ENCODE measurements at places on chromosomes 2 and 18.

- H3K27me3 ChIP-seq = no peaks in the 10 kb centered on the region
- H3K4me3 ChIP-seq = no peak overlapping the region
- no peak for DNase-seq
- H3K27ac ChIP-seq = no peak overlapping the region
Observed at GRCh38 chr2:106057206-106057605, 136.9 kb downstream of the UXS1 start.

GRCh38 chr2:235883675-235884074 lies 284.5 kb downstream of the GBX2 start:
- peaks cover 8% of the 10 kb centered on the region for H3K36me3 ChIP-seq
- DNase-seq = no peak

DNA sequence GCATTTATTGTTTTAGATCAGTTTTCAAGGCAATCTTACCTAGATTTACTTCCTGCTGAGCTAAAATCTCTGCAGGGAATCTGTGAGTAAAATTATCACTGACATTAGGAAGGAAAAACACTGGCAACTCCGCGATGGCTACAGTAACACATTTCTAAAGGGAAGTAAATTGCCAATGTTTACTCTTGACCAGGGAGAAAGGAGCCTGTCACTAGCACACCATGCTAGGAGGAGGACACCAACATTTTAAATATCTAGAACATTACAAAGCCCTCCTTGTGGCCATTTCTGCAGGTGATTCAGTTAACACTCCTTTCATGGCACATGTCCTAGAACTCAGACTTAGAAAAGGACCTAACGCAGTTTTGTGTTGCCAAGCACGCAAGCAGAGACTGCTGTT lies 58.4 kb downstream of the TCF4 start:
- no peak overlapping the region for H3K27ac ChIP-seq

DNA sequence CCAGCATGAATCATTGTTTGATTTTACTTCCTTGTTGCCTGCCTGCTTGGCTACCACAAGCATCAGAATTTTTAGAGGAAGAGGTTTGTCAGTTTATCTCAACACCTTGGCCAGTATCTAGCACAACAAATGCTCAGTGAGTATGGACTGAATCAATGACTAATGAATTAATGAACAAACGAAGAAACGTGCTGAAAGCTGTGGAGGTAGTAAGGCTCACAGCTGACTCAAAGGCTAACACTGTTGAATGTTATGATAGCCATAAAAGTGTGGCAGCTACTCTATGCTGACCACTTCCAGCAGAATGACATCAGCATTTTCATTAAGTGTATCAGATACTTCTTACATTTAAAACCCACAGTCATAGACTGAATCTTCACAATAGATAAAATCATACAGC lies 543.4 kb downstream of the IRS1 start:
- no peaks in the 10 kb centered on the region for H3K27me3 ChIP-seq
- H3K27ac ChIP-seq = no peak overlapping the region
- no peak for DNase-seq
- no peak overlapping the region for H3K4me3 ChIP-seq

DNA sequence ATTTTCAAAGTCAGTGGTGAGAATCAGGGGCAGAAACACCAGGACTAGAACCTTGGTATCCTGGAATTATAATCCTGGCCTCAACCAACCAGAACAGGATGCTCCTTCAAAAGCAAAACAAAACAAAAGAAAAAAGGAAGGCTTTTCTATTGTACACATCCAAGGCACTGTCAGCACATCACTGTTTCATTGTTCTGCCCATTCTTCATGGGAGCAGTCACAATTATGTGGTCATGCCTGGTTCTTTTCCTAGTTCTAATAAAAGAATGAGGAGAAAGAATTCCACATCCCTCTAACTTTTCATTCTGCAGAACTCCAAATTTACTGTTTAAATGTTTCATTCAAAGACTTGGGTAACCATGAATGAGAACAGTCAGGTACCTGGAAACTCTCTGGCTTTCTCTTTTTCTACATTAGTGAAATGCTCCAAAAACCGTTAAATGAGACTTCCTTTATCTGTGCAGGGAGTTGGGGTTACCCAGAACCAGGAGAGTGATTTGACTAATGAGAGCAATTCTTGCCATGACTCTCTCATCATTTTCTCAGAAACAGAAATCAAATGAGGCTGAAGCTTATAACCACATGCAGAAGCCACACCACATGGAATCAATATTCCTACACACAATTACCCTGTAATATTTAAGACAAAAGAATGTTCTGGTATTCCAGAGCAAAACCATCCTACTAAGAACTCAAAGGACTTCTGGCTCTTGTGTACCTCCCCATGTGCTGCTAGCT lies 110.9 kb upstream of the CCDC150 start:
- H3K27ac ChIP-seq = no peak overlapping the region
- H3K36me3 ChIP-seq = no peaks in the 10 kb centered on the region
- H3K4me1 ChIP-seq = no peaks in the 10 kb centered on the region

DNA sequence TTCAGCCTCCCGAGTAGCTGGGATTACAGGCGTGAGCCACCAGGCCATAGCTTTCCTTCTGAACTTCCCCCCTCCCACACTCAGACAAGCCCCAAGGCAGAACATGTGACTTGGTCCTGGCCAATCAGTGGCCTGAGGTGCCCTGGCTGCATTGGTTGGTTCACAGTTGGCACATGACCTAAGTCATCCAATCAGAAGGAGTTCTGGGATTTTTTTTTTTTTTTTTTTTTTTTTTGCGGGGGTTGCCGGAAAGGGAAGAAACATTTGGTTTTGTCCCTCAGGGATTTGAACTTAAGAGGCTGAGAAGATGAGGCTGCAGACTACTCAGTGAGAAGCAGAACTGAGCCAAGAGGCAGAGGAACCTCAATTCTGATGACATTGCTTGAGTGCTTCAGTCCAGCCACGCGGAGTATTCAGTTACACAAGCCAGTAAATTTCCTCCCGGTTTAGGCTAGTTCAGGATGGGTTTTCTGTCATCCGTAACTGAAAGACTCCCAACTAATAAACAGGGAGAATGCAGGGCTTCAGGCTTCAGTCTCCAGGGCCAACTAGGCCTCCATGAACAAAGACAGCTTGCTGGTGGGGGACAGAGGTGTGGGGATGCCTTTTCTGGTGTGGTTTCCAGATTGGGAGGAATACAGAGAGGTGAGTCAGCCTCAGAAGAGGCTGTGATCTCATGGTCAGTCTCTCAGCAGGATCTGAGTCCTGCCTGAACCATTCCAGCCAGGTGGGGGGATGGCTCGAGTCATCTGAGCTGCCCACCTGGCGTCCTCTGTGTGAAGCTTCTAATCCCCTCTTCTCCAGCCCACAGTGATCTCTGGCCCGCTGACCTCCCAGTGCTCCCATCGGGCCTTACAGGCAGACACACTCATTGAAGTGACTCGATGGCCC lies 9.2 kb downstream of the PTMA start:
- peaks cover 24% of the 10 kb centered on the region for H3K4me1 ChIP-seq
- no peaks in the 10 kb centered on the region for H3K27me3 ChIP-seq
- H3K27ac ChIP-seq = no peak overlapping the region
- peaks cover 22% of the 10 kb centered on the region for H3K36me3 ChIP-seq
- no peak for DNase-seq

- H3K27ac ChIP-seq = no peak overlapping the region
- H3K4me1 ChIP-seq = peaks cover 24% of the 10 kb centered on the region
- H3K36me3 ChIP-seq = peaks cover 31% of the 10 kb centered on the region
Observed at GRCh38 chr18:48673456-48673852, 134.6 kb downstream of the CTIF start.

- H3K4me1 ChIP-seq = no peaks in the 10 kb centered on the region
- no peak for DNase-seq
- no peak overlapping the region for H3K27ac ChIP-seq
- H3K4me3 ChIP-seq = no peak overlapping the region
Observed at GRCh38 chr18:30486856-30487255, 555.7 kb downstream of the DSC3 start.

DNA sequence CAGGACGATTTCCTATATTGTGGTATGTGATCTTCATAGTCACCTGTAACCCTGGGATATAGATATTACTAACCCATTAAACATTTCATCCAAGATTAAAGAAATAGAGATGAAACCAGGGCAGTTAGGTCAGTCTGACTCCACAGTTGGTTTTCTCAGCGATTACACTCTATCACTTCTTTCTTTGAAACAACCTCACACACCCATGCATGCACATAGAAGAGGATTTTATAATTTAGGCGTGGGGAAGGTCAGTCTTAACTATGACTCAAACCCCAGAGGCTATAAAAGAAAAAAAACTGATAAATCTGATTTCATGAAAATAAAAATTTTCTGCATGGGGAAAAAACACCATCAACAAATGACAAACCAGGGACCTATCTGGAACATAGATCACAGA lies 54.2 kb downstream of the BCL2 start:
- no peaks in the 10 kb centered on the region for H3K27me3 ChIP-seq
- no peak for DNase-seq
- H3K27ac ChIP-seq = no peak overlapping the region
- H3K4me3 ChIP-seq = no peak overlapping the region

DNA sequence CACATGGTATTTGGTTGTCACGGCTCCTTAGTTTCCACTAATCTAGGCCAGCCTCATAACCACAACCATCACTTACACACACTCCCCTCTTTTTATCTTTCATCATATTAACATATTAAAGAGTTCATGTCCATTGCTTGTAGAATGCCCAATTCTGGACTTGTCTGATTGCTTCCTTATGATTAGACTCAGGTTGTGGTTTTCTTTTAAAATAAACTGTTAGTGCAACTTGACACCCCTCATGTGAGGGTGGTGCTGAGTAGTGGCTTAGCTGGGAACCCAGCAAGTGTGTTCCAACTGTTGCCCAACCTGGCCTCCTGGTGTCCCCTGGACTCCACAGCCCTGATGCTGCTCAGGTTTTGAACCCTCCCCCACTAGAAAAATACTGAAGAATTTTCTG lies 20.1 kb upstream of the CD207 start:
- no peaks in the 10 kb centered on the region for H3K36me3 ChIP-seq
- no peak overlapping the region for H3K27ac ChIP-seq
- H3K4me3 ChIP-seq = no peak overlapping the region
- no peaks in the 10 kb centered on the region for H3K4me1 ChIP-seq

GRCh38 chr2:45291296-45291701 lies 282.0 kb upstream of the SIX2 start:
- no peaks in the 10 kb centered on the region for H3K4me1 ChIP-seq
- DNase-seq = no peak
- no peaks in the 10 kb centered on the region for H3K36me3 ChIP-seq
- no peak overlapping the region for H3K4me3 ChIP-seq

DNA sequence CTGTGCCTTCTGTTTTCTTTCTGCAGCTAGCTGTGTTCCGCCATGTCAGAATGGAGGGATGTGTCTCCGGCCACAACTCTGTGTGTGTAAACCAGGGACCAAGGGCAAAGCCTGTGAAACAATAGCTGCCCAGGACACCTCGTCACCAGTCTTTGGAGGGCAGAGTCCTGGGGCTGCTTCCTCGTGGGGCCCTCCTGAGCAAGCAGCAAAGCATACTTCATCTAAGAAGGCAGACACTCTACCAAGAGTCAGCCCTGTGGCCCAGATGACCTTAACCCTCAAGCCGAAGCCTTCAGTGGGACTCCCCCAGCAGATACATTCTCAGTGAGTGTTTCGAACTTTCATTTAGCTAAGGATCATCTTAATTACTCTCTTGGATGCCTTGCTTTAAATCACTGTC lies 74.1 kb downstream of the LTBP1 start:
- no peak for DNase-seq
- H3K4me1 ChIP-seq = no peaks in the 10 kb centered on the region
- H3K36me3 ChIP-seq = no peaks in the 10 kb centered on the region
- H3K4me3 ChIP-seq = no peak overlapping the region
- H3K27ac ChIP-seq = no peak overlapping the region
- H3K27me3 ChIP-seq = no peaks in the 10 kb centered on the region

GRCh38 chr2:84194949-84195644 lies 264.0 kb downstream of the SUCLG1 start:
- H3K27me3 ChIP-seq = no peaks in the 10 kb centered on the region
- H3K27ac ChIP-seq = no peak overlapping the region
- peak; percentile 35 for DNase-seq
- H3K4me3 ChIP-seq = no peak overlapping the region
- no peaks in the 10 kb centered on the region for H3K4me1 ChIP-seq

GRCh38 chr2:109345653-109346480 lies 216.9 kb downstream of the SH3RF3 start:
- peaks cover 3% of the 10 kb centered on the region for H3K36me3 ChIP-seq
- peaks cover 68% of the 10 kb centered on the region for H3K4me1 ChIP-seq
- DNase-seq = peak; percentile 90
- peaks cover 5% of the 10 kb centered on the region for H3K27me3 ChIP-seq

GRCh38 chr18:35045121-35045520 lies 3.9 kb downstream of the MAPRE2 start:
- H3K36me3 ChIP-seq = no peaks in the 10 kb centered on the region
- peaks cover 8% of the 10 kb centered on the region for H3K4me1 ChIP-seq
- no peaks in the 10 kb centered on the region for H3K27me3 ChIP-seq
- DNase-seq = no peak

DNA sequence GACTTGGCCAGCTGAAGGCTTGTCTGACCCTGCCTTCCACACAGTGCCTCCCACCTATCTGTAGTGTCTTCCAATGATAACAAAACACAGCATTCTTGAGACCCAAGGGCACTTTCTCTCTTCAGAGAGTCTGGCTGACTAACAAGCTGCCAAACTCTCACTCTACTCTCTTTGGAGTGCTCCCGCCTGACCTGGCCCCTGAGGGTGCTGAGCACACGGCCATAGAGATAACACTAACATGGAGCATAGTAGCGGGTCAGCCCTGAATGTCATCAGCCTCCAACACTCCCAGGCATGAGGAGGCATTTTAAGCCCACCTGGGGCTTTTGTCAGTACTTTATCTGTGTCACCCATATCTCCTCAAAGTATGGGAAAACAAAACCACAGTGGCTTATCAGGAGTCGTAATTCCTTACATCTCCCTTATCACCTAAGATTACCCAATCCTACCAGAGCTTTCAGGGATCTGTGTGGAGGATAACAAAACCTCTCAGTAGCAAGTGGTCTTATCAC lies 160.3 kb upstream of the TCF4 start:
- no peaks in the 10 kb centered on the region for H3K36me3 ChIP-seq
- H3K4me1 ChIP-seq = no peaks in the 10 kb centered on the region
- no peak for DNase-seq
- H3K27ac ChIP-seq = no peak overlapping the region
- no peaks in the 10 kb centered on the region for H3K27me3 ChIP-seq

DNA sequence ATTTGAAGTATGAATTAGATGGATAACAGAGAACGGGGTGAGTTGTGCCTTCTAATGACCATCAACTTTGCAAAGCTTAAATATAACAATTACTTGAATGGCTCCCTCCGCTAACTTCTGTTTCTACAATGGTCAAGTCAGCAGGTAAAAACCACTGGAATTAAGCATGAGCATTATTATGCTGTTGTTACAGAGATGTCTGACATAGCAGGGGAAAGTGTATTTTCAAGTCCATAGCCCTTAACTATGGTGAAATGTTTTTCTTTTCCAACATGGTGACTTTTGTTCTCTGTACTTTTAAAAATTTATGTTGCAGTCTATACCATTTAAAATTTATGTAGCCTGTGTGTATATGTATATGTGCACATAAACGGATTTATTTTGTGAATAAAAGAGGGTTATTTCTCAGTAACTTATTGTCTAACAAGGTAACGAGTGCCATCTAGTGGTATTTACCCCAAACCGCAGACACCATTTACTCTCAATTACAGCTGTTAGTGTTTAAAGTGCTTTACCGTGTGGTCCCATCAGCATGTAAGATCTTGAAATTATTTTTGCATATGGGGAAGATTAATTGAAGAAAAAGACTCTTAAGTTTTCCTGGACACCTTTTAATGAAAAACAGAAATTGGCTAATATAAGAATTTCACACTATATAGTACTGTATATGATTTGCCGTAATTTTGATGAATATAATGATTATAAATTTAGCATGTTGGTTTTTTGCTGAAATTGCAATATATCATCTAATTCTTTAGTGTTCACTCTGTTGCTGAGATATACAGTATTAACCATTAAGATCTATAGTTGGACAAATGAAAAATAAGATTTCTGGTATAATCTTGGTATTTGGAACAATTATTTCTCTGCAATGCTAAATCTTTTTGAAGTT lies 78.2 kb downstream of the UBE2E3 start:
- no peaks in the 10 kb centered on the region for H3K27me3 ChIP-seq
- H3K4me3 ChIP-seq = no peak overlapping the region
- peak; percentile 34 for DNase-seq
- H3K27ac ChIP-seq = no peak overlapping the region
